ENCODE measurements at places on chromosomes 16 and 17.

- DNase-seq = no peak
Observed at GRCh38 chr16:56763291-56763916, 33.5 kb downstream of the NUP93 start.

DNA sequence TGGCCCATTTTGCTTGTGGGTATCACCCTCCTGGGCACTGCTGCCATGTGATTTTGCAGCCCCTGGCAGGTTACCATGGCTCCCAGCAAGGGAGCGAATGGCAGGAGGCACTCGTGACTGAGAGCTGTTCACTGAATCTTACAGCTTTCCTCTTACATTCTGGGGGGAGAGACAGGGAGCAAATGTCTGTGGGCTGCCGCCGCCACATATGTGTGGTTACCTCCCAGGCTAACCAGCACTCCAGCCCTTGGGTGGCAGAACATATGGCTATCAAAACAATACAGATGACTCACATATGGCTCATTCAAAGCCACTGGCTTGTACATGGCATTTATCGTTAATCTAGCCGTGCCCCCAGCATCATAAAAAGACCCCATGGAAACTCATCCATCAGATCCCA, 19.8 kb downstream of the GTF3C1 start:
- no peak for DNase-seq

GRCh38 chr17:82090549-82091263, 7.3 kb downstream of the FASN start:
- DNase-seq = no peak

DNA sequence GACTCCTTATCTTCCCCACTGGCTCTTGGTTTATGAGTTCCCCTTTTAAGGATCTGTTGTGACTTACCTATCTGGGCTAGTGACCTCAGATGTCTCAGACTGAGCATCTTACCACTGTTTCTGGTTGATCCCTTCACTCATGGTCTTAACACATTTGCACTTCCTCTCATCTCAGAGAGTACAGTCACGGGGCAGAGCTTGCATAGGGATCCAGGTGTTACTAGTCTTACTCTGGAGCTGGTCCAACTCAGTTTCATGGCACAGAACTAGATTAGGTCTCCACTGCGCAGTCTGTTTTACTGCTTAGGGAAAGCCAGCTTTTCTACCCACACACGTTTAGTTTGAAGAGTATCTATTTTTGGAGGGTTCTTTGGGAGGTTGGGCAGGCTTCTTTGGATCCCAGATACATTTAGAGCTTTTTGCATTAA, 10.2 kb downstream of the GABARAPL2 start:
- no peak for DNase-seq

GRCh38 chr17:38773258-38773657, 20.7 kb downstream of the PSMB3 start:
- no peak for DNase-seq

GRCh38 chr16:8665529-8665928, 8.9 kb upstream of the ABAT start:
- no peak for DNase-seq

DNA sequence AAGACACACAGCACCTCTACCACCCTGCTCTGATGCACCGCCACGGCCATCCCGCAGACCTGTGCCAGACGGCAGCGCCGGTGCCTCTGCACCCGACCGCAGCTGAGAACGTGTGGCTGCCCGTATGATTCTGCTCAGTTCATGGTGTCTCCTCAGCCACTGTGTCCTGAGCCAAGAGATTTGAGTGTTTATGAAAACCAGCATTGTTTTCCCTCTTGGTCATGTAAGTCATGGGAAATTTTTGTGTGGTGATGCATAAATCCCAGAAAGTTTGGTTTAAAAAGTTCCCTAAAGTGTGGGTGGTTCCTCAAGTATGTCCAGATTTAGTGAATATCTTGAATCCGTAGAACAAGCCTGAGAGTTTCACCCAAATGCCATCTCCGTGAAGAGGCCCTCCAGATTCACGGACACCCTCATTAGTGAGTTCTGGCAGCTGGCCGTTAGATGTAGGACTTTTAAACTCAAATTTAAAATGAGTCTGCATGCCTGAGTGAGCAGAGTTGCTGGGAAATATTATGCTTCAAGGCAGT, 57.6 kb downstream of the CDRT4 start:
- no peak for DNase-seq

DNA sequence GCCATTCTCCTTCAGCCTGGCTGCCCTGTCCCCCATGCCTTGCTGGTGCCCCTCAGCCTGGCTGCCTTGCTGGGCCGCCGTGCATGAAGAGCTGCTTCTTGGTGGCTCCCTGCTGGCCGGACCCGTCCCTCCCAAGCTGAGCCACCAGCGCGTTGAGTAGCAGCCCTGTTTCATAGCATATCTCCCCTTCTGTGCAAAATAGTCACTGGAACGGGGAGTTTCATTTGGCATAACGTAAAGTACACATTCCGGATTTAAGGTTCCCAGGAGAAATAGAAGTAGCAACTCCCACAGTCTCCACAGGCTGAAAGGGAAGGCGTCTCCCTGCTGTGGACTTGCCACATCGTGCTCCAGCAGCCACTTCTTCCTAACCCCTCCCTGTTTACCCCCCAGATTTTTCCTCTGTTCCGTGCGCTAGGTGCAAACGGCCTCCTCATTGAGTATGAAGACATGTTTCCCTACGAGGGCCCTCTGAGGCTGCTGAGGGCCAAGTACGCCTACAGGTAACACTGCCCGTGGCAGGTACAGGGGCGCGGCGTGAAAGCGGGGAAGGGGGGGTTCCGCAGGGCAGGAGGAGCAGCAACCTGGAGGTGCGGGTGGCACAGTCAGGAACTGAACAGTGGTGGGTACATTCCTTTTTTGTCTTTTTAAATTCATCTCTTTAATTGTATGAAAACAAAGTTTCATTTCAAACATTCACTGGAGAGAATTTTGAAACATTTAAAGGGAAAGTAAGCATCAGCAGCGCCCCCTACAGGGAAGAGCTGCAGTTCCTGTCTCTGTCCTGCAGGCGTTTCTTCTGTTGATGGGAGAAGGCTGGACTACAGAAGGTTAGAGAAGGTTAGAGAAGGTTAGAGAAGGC, 5.8 kb upstream of the OGFOD3 start:
- peak; percentile 64 for DNase-seq

DNA sequence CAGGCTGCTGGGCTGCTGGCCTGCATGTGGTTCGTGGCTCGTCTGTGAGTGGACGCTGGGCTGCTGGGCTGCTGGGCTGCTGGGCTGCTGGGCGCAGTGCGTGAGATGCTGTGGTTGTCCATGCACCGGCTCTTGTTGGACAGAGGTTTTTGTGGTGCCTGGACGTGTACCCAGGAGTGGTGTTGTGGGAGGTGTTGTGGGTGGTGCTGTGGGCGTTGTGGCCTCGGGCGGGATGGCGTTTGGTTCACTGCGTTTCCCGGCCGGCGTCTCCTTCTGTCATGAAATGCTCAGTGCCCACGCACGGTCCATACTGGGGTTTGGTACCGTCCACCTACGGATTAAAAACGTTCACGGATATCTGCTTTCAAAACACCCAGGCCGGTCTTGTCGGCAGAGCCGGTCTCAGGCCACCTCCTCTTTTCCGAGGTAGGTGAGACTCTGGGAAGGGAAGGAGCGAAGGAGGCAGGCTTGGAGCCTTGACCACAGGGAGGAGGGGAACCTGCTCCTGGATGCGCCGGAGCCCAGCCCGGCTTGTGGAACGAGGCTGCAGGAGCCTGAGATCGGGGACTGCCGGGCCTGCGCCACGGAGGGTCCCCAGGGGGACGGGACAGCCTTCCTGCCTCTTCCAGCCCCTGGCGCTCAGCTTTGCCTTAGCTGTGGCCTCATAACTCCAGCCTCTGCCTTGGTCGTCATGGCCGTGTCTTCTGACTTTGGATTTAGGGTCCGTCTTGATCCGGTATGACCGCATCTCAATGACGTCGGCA, 29.8 kb upstream of the GNG13 start:
- no peak for DNase-seq

DNA sequence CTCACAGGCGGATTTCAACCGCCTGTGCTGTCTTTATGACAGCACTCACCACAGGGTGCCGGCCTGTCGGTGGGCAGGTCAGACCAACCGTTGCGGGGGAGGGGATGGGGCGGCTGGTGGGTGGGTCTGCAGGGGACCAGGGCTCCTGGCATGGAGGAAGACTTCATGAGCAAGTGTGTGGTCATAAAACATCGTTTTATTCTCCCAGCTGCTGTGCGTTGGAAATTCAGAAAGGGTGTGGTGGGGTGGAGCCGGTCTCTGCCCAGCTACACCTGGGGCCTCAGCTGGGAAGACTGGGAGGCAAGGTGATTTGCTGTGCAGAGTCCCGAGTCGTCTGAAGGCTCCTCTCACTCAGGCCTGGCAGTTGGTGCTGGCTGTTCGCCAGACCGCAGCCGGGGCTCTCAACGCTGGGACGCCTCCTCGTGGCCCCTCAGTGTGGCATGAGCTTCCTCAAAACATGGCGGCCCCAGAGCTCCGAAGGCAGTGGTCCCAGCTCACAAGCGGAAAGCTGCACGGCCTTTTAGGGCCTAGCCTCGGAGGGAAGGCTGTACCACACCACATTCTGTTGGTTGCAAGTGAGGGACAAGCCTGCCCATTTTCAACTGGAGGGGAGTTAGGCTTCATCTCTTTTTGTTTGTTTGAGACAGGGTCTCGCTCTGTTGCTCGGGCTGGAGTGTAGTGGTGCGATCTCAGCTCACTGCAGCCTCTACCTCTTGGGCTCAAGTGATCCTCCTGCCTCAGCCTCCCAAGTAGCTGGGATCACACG, 45.8 kb upstream of the GSE1 start:
- no peak for DNase-seq

Data from stimulated activated CD4-positive, alpha-beta T cell treated with anti-CD3 and anti-CD28 coated beads, Interleukin-4, amount 100 ng/mL, for 48 hours (primary cell).